ENCODE measurements at places on chromosomes 2 and 18.

DNA sequence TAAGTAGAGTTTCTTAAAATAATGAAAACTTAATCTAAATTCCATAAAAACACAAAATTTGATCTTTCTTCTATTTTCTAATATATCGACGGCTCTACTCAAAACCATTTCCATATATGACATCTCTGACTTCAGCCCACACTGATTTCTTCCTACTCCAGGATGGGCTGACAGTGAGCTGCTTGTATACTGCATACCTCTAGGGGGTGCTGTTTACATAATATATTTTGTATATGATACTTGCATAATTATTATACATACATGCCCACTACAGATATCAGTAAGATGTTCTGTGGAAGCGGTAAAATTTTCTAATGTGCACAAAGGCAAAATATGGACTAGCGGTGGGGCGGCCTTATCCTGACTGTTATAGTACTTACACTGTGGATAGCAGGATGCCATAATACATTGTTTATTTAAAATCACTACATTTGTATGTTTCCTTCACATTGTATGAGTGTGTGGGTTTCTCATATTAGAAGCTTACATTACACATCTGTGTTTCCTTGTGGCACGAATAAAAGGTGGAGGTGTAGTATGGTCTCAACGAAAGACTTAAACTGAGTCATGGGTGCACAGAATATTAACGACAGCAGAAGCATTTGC is 66.1 kb upstream of the NXPH2 start:
- DNase-seq: no peak

GRCh38 chr2:27860111-27860510 is 30.1 kb downstream of the RBKS start:
- DNase-seq: no peak

- DNase-seq: no peak
These were observed 65.3 kb downstream of the STAT1 start for GRCh38 chr2:190948671-190949070.

DNA sequence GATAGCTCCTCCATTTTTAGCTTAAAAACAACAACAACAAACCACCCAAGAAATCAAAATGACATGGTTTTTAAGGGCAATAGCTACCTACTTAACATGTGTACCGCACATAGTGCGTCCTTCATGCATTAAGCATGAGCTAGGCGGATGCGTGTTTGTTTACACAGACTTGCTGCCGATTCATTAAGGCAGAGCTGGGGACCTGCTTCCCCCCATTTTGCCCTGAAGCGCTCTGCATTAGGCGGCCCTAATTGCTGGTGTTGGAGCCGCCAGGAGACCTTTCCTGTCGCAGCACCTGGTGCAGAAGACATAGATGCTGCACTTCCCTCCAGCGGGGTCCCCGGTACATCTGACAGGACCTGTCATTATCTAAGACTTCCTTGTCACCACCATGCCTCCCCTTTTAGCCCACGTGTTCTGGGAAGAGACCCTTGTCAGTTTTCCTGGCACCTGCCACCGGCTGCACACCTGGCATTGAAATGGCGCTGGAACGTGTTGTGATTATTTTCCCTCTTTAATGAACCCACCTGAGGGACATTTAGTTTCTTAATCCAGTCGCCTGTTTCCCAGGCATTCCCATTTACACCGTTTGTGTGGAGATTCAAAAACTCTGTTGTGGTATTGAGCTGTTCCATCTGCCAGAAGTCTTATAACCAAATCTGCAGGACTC is 261.1 kb upstream of the RAB12 start:
- DNase-seq: no peak

DNA sequence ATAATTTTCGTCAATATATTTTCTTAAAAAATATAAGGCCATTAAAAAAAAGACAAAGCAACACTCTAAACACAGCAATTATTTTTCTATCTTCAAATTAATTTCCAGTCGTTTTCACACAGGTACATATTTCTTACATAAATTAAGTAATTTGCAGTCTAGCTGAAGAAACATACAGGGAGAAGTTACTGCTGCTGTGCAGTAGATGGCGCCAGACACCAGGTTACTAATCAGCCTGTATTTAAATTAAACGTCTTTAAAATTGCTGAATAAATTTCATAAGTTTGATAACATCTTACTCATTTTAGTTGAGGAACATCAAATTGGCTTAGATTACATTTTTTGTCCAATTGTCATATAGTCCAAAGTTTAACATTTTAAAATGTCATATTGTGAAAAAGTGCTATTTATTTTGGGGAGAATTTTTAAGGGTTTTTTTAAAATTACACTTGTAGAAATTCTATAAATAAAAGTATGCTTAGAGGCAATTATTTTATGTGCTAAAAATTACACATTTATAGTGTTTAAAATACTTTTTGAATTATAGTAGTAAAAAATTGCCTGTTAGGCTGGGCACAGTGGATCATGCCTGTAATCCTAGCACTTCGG is 88.4 kb downstream of the PMAIP1 start:
- DNase-seq: peak; percentile 11

DNA sequence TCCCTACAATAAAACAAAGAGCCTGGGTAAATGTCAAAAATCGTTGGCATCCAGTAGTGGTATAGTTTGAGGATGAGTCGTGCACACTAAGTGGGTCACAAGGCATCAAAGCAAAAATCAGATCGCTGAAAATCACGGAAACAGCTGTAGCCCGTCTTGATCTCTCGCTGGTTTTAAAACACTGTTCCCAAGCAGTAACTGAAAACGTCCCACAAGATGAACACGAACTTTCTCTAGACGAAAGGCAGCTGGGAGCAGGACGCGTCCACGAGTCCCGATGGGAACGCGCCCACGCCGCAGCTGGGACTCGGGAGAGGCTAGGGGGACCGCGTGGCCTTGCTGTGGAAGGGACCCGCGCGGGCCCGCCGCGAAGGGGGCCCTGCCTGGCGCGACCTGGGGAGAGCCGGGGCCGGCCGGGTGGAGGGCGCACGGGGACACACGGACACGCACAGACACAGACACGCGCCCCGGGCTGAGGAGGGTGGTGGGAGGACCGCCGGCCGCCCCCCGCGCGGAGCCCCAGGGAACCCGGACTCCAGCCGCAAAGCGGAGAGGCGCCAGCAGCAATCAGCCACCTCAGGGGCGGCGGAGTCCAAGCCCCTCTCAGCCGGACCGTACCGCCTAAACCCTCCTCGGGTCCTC is 651 bp downstream of the STK17B start:
- DNase-seq: peak; percentile 63

DNA sequence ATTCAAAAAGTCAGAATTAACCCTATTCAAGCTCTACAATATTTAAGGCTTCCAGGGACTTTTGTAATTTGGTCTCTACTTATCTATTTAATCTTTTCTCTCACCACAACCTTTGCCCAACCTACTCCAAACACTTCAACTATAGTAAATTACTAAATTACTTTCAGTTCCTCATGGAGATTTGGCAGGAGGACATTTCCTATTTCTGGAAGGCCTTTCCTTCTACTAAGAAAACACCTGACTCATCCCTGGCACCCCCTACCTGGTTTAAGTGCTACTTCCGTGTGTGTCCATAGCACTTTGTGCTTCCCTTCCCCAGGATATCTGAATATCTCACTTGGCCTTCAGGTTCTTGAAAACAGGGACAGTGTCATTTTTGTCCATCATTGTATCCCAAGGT is 96.3 kb downstream of the UPP2 start:
- DNase-seq: no peak

DNA sequence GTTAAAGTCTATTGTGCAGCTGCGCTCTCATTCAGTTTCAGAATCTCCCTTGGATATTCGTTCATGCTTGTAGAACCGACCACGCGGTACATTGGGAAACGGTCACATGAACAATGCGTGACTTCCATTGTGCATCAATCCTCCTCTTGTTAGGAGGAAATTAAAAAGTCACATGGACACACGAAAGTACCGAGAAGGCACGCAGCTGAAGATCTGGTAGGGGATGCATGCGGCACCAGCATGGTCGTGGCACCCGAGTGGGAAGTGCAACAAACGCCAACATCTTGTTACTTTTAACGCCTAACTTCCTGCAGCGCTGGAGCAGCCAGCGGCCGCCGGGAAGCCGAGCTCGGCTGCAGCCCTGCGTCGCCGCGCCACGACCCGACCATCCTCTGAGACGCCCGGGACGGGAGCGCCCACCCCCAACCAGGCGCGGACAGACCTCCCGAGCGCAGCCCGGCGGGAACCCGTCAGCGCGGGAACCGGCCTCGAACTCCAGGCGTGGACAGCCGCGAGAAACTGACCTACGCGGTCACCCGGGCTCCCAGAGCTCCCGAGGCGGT is 412 bp downstream of the OSBPL1A start:
- DNase-seq: peak; percentile 2

- DNase-seq: no peak
These were observed 187.6 kb upstream of the HNMT start for GRCh38 chr2:137776697-137777096.

- DNase-seq: no peak
These were observed 64.1 kb downstream of the SIGLEC15 start for GRCh38 chr18:45889419-45890064.

GRCh38 chr2:153963256-153963655 is 91.5 kb downstream of the GALNT13 start:
- no peak for DNase-seq

GRCh38 chr2:170123593-170123992 is 54.4 kb upstream of the MYO3B start:
- DNase-seq: no peak

GRCh38 chr2:43748333-43748732 is 25.5 kb upstream of the DYNC2LI1 start:
- DNase-seq: no peak

DNA sequence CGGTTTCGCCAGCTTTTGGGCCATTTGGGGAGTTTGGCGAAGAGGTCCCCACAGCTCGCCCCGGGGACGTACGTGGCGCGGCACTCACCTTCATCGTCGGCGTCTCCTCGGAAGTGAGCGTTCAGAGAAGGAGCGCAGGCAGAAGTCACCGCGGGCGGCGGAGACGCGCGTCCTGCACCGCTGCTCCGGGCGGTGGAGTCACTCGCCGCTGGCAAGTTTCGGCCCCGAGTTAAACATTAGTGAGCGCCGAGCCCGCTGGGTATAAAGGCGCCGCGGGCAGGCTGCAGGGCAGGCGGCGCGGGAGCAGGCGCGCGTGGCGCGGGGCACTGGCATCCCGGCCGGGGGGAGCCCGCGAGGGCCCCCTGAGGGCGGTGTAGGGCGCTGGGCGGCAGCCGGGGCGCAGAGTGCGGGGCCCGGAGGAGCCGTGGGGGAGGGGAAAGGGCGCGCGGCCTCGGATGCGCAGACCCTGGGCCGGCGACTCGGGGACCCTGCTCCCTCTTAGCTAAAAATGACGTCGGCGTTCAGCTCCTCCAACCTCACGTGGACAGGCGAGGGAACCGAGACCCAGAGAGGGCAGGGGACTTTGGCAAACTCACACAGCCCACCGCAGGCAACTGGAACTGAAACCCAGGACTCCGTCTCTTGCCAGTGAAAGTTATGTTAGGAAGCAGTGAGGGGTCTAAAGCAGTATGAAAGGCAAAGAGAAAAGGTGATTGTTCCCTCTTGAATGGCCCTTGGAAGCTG is at the start of gene DPP4:
DPP4 (minus strand) TSS at position 328 of the 744 bp plus-strand sequence; CDS start at position 94, 234 bp downstream.
- peak; percentile 39 for DNase-seq

DNA sequence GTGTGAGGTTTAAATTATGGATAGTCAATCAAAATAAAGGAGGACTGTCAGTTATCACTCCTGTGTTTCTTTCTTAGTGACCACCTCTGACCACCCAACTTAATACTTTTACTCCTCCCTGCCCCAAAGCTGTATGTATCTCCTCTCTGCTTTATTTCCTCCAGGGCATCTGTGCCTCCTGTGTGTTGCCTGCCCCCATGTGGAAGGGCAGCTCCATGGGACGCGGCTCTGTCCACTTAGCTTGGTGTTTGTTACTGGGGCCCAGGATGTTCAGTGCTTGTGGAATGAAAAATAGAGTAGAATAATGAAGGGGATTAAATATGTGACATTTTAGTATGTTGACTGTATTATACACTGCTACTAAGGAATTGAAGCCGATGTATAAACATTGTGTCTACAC is 9.8 kb downstream of the ACP1 start:
- DNase-seq: no peak

- DNase-seq: no peak
These were observed 121.6 kb downstream of the PTGR3 start for GRCh38 chr18:75087119-75088020.

- no peak for DNase-seq
These were observed 3.5 kb downstream of the OSBPL6 start for GRCh38 chr2:178197791-178198190.

GRCh38 chr2:140154271-140154670 is 1374.1 kb upstream of the NXPH2 start:
- DNase-seq: no peak

DNA sequence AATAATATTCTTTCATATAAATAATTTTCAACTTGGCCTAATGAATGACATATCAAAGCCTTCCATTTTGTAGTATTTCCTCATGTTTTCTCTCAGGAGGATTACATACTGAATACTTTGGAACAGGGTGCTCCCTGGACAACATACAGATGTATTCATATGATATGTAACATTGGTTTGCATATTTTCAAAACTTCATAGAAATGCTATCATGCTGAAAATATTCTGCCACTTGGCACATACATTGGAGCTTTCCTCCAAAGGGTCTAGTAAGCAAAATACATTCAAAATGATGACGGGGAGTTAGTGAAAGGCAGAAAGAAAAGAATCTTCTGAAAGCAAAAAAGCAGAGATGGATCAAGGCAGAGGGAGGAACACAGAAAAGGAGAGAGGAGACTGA is 38.1 kb upstream of the RTN4 start:
- DNase-seq: no peak

DNA sequence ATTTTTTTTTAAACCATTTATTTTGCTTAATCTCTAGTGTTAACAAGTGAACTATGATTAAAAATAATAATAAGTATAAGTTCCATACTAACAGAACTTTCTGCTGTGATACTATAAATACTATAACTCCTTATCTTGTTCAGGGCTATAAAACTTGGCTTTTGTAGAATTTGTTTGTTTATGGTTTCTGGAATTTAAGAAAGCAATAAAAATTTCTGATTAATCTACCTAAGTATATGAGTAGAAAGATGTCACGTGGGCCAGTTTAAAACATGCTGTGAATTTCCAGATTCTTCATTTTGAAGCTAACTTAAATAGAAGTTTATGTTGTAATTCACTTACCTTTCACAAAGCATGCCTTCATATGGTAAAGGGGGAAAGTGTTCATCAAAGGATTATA is 1236.3 kb upstream of the ACVR2A start:
- no peak for DNase-seq

GRCh38 chr2:241774419-241775222 is 2.0 kb upstream of the GAL3ST2 start:
- no peak for DNase-seq

GRCh38 chr18:57794951-57795728 is 8.0 kb downstream of the ATP8B1 start:
- no peak for DNase-seq

GRCh38 chr2:45743531-45744396 is 92.3 kb downstream of the PRKCE start:
- DNase-seq: no peak

- no peak for DNase-seq
These were observed 61.5 kb downstream of the TANC1 start for GRCh38 chr2:159029936-159030335.
